ENCODE measurements at places on chromosomes 12 and 14. TPM values are rescaled to one million over a fixed set of nuclear protein-coding genes. Genes with fewer than 3 reads are reported as not detected.

SMOC1 gene
- total RNA-seq, result 19.5 TPM

ACOT6 gene
- not detected for total RNA-seq

SSTR1 gene
- not detected for total RNA-seq

FGF6 gene
- total RNA-seq, result not detected

SIX6 gene
- not detected for total RNA-seq

MYF6 gene
- not detected for total RNA-seq
